ENCODE measurements at places on chromosomes 6 and 20.

DNA sequence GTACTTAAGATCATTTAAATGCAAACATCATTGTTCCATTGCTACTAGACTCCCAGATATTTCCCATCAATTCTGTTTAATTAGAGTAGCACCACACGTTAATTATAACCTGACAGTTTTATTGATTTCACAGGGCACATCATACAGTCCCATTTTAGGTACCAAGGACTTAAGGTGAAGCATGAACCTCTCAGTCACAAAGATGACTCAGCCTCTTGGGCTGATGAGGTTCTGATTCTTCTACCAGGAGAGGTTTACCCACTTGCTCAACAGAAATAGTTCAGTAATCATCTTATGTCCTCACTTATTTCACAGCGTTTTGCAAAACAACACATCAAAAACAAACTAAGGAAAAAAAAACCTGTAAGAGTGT is 98.5 kb downstream of the HIVEP2 start:
- DNase-seq, result no peak

GRCh38 chr6:115570331-115570730 is 490.4 kb downstream of the FRK start:
- DNase-seq, result no peak

GRCh38 chr6:70673601-70674000 is 5.9 kb downstream of the SMAP1 start:
- DNase-seq, result no peak

DNA sequence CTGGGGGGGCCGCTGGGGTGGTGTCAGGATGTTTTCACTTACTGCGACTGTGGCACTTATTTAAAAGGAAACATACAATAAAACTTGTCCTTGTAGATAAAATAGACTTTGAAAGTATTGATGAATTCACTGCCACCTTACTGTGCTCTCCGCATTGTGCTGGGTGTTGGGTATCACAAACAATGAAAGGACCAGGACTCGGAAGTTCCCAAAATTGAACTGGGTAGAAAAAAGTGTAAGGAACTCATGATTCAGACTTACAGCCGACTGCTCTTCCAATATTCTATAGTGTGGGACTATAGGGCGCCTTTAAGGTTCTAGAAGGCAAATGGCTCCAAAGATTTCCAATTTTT is 32.1 kb upstream of the ID4 start:
- DNase-seq, result no peak

DNA sequence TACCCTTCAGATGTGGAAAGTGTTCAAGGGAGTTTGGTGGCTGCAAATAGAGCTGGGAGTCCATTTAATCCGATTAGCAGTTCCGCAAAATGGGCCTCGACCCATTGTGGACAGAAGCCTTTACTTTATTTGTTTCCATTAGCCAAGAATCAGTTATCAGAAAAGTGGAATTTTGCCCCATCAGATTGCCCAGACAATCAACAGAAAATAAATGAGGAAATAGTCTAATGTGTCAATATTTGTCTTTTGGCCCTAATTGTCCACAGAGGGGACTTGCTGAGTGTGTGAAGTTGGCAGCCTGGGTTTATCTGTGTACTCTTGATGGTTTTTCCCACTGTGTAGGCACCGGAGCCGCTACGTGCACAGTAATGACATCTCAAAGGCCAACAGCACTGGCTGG is 134.3 kb downstream of the LINC00237 start:
- no peak for DNase-seq

- DNase-seq, result no peak
Observed at GRCh38 chr6:152734630-152735029, 16.0 kb upstream of the VIP start.

- DNase-seq, result no peak
Observed at GRCh38 chr6:89956182-89956581, 61.9 kb downstream of the GJA10 start.

DNA sequence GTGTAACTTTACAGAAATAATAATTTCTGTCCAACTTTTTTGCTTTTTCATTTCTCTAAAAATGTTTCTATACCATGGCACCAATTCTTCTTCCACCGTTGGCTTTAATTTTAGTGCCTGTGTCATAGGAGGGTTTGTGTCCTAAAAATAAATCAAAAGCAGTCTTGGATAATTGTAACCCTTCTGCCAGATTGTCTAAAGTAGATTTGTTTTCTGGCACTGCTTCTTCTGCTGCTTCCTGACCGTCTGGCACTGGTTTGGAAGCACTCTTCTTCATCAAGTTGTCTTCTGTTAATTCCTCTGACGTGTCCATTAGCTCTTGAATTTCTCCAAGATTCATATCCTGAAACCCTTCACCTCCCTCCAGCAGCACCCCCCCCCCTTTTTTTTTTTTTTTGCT is 33.1 kb downstream of the SCAF8 start:
- no peak for DNase-seq

GRCh38 chr20:37528446-37529213 is 954 bp upstream of the BLCAP start:
- no peak for DNase-seq

GRCh38 chr6:165647041-165647440 is 16.0 kb downstream of the PDE10A start:
- no peak for DNase-seq

DNA sequence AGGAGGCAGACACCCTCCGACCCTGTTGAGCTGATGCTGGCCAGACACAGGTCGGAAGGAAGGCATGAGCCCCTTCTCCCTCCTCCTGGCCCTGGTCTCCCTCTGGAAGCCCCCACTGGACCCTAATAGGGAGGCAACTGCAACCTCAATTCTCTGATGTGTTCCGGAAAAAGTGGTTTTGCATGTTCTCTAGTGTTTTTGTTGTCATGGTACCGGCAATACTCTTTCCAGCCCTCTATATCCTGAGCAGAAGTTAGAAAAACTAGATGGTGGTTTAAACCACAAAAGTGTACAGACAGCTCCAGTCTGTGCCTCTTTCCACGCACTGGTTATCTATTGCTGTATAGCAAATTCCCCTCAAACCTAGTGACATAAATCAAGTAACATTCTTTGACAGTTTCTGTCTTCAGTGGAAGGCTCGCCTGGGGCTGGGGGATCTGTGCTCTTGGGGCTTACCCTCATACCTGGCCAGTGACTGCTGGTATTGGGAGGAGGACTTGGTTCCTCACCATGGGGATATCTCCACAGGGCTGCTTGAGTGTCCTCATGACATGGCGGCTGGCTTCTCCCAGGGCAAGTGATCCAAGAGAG is 37.0 kb downstream of the SYTL3 start:
- DNase-seq, result no peak

DNA sequence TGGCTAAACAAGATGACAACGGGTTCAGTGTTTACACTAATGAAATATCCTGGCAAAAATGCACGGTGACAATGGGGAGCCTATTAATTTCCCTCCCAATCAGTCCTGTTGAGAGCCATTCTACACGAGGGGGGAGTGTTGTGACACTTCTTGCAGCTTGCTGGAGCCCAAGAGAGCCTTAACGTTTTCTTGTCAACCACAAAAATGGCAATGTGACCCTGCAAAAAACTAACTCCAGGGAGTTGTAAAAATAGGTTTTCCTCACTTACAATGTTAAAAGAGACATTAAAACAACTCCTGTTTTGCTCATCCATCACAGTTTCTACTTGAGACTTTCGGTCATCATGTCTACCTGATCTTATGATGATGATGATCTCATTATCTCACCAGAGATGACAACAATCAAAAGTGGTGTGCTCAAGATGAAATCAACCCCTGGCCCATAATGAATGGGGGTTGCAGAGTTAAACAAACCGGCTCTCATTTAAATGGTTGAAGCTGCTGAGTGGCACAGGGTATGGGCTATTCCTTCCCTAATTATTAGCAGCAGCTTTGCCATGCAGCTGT is 57.9 kb downstream of the GJA10 start:
- no peak for DNase-seq

DNA sequence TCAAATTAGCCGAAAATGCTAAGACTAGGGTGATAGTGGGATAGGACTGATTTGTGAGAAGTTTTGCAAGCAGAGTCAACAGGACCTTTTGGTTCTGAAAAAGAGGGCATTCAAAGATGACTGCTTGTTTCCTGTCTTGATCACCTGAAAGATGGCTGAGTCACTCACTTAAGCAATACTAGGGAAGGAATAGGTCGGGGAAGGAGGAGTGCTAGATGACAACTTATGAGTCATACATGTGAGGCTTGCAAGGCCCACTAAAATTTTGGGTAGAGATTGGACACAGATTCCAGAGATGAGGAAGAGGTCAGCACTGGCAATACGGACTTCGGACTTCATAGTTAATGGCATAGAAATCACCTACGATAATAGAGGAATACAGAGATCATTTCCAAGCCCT is 89.2 kb downstream of the FAM83B start:
- DNase-seq, result peak; percentile 74

- DNase-seq, result no peak
Observed at GRCh38 chr20:14959506-14960475, 622.4 kb upstream of the FLRT3 start.

DNA sequence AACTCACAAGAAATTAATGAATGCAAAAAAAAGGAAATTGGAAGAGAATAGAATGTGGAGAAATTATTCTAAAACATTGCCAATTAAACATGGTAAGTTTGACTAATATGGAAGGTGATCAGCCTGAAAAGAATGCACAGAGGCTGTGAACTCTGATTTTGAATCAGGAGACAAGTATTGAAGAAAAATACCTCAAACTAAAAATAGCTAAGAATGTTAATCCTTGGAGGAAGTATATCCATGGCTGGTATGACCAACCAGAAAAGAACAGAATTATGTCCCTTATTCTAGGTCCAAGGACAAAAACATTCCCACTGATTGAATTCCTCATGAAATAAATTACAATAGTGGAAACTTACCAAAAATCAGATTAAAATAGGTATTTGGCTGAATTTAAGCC is 7.3 kb upstream of the RIMS1 start:
- no peak for DNase-seq

GRCh38 chr6:55868771-55869479 is 6.5 kb downstream of the BMP5 start:
- DNase-seq, result peak; percentile 58

GRCh38 chr6:3915076-3915791 is 66.1 kb downstream of the FAM50B start:
- no peak for DNase-seq

DNA sequence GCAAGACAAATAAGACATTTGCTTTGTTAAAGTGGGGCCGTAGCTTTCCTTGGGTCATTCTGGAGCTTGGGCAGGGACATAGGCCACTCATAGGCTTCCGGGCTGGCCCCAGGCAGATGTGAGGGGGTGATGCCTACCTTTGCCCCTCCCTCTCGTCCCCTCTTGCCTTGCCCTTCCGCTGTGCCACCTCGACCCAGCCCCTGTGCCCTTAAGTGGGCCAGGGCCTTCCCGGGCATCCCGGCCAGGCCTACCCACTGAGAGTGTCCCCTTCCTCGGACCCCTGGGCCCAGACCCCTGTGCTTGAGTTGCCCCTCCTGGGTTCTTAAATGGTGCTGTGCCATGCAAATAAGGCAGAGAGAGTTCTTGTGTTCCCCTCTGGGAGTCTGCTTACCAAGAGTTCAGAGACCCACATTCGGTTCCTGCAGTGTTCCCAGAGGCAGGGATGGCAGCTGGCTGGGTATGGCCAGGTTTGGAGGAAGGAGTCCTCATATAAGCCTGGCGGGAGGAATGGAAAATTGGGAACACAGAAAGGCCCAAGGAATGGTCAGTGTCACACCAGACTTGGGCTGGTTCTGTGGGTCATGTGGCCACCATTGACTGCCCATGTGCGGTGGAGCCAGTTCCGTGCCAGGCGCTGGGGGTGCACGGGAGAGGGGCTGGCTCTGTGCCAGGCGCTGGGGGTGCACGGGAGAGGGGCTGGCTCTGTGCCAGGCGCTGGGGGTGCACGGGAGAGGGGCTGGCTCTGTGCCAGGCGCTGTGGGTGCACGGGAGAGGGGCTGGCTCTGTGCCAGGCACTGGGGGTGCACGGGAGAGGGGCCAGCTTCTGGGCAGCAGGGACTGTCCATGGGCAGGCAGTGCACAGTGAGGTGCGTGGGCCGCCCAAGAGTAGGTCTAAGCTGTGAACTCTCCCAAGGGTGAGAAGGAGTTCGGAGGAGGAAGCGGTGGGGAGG is 173.5 kb upstream of the SNX9 start:
- no peak for DNase-seq

DNA sequence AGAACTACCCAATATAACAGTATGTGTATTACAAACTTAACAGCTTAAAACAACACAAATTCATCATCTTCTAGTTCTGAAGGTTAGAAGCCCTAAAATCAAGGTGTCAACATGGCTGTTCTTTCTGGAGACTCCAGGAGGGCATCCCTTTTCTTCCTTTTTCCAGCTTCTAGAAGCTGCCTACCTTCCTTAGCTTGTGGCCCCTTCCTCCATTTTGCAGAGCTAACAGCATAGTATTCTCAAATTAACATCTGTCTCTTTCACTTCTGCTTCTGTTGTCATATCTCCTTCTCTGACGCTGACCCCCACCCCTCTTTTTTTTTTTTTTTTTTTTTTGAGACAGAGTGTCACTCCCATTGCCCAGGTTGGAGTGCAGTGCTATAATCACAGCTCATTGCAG is 52.8 kb upstream of the AKIRIN2 start:
- DNase-seq, result no peak

DNA sequence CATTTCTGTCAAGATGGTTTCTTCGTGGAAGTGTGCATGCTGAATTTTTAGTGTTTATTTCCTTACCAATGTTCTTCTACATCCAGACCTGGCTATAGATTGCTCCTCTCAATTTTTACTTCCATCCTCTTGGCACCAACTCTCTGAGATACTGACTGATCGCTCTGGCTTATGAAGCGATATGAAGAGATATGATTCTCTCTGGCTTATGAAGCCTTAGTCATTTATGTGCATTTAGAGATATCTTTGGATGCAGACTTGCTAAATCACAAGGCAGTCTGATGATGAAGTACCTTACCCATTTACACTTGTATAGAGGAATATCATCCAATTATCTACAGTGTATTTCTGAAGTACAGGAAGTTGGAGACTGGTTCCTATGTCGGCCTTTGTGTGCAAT is 295.4 kb upstream of the STXBP5 start:
- no peak for DNase-seq

- DNase-seq, result no peak
Observed at GRCh38 chr6:117513778-117514365, 31.4 kb downstream of the DCBLD1 start.

DNA sequence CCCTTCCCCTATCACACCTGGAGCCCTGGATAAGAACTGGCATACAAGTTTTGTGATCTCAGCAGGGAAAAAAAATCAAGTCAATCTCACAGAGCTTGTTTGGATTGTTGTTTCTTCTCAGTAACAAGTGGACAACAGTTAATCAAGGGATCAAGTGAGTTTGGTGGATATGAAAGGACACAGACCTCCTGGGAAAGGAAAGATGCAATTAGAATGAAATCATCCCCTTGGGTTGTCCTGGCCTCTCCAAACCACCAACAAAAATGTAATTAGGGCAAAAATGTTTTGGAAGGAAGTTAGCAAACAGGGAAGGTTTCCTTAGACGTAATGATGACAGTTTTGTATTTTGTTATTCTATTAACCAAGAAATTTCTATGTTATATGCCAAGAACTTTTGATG is 99.1 kb upstream of the PRDM1 start:
- DNase-seq, result no peak

GRCh38 chr6:7580927-7581618 is 8.9 kb upstream of the SNRNP48 start:
- no peak for DNase-seq

GRCh38 chr6:138440296-138440695 is 36.3 kb downstream of the HEBP2 start:
- DNase-seq, result no peak

Data from LoVo (cell line).